Bronchial smooth muscle cell (primary cell): ENCODE measurements at places on chromosomes 2 and 18. TPM values are rescaled to one million over a fixed set of nuclear protein-coding genes. Genes with fewer than 3 reads are reported as not detected.

The CXCR1 gene
- not detected in 2 replicates for total RNA-seq

The C2orf80 gene
- total RNA-seq, result not detected in 2 replicates

The SLC66A3 gene
- 40.7 and 50.7 TPM in 2 replicates for total RNA-seq

The MAP4K3 gene
- total RNA-seq, result 33.1 and 45.7 TPM in 2 replicates

The ASB18 gene
- not detected in 2 replicates for total RNA-seq

The DNAH6 gene
- total RNA-seq, result under 0.01 and 0.17 TPM in 2 replicates

The DSC2 gene
- under 0.01 and 0.09 TPM in 2 replicates for total RNA-seq

The WDR7 gene
- total RNA-seq, result 17.3 and 30.0 TPM in 2 replicates

The PRSS56 gene
- not detected in 2 replicates for total RNA-seq

The CDH19 gene
- total RNA-seq, result under 0.01 TPM in 1 of 2 replicates, not detected in the other

The MDH1B gene
- total RNA-seq, result 3.2 TPM in 2 replicates

The CHRNA1 gene
- not detected in 2 replicates for total RNA-seq

The GPC1 gene
- 61.6 and 68.6 TPM in 2 replicates for total RNA-seq

The TTC27 gene
- 12.5 and 14.7 TPM in 2 replicates for total RNA-seq

The ALPP gene
- not detected in 2 replicates for total RNA-seq

The SNED1 gene
- total RNA-seq, result 62.7 and 114 TPM in 2 replicates

The TMEM178A gene
- total RNA-seq, result 0.69 and 2.7 TPM in 2 replicates

The HOXD3 gene
- not detected in 2 replicates for total RNA-seq

The DES gene
- 2.4 and 2.7 TPM in 2 replicates for total RNA-seq

The CPLX4 gene
- not detected in 2 replicates for total RNA-seq

The ANKRD30BL gene
- total RNA-seq, result not detected in 2 replicates

The PLA2R1 gene
- 13.6 and 18.1 TPM in 2 replicates for total RNA-seq

The LONRF2 gene
- total RNA-seq, result under 0.01 TPM in 2 replicates

The THUMPD2 gene
- total RNA-seq, result 4.0 and 7.1 TPM in 2 replicates

The C2orf69 gene
- total RNA-seq, result 5.0 and 8.7 TPM in 2 replicates

The PLEK gene
- total RNA-seq, result not detected in 2 replicates

The TXNDC2 gene
- 0.16 TPM in 1 of 2 replicates, not detected in the other for total RNA-seq
